ENCODE measurements at places on chromosomes 3 and 15.
A peak's percentile ranks its signal among the peaks of the same experiment; 100 is the strongest.

DNA sequence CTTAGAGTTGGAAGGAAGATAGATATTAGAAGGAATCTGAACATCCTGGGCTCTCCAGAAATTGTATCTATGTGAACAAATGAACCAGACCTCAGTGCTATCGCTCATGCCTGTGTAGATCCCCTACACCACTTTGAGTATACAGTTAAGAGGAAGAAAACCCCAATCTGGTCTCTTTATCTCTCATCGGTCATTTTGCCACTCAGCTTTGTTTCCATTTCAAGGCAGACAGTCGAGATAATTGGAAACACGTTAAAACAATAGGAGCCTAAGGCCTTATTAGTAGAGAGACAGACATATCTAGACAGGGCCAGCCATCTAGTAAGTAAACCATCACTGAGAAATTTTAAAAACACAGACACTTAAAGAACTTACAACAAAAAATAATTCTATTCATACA lies 101.6 kb downstream of the MYLK start:
- no peak for DNase-seq

GRCh38 chr15:92653836-92654539 lies 1.6 kb downstream of the FAM174B start:
- no peak for DNase-seq

- no peak for DNase-seq
Measured at GRCh38 chr3:28334552-28334951, 14.0 kb upstream of the ZCWPW2 start.

- no peak for DNase-seq
Measured at GRCh38 chr3:152069871-152070270, 196.4 kb downstream of the SUCNR1 start.

GRCh38 chr3:146088840-146089239 lies 72.1 kb downstream of the PLOD2 start:
- DNase-seq, result no peak

DNA sequence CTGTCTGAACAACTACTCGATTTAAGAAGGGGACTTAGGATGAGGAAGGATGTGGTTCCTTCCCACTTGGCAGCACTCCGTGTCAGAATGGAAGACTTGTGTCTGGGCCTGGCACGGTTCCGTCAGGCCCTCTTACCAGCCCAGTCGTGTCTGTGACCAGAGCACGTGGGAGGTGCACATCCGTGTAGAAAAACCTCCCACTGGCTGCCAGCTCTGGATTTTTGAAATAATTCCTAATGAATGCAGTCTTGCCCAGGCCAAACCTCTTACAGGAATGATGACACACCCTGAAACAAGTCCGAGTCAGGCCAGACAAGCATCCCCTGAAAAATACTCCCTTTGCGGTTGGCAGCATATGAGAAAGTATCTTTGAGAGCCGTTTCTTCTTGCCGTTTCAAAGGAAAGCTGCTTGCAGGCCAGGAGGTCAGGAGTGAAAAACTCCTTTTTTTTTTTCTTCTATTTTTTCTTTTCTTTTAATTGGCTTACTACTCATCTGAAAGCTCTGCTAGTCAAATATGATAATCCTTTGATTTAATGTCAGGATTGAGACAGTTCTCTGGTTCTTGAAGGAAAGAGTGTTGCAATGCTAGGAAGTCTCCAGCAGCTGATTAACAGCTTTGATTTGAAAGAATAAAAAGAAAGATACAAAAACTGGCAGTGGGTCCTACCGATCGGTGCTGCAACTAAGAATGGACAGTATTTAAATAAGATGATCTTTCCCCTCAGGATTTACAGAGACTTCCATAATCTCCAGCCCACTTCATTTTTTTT lies 19.8 kb downstream of the IL1RAP start:
- DNase-seq, result peak; percentile 91

- no peak for DNase-seq
Measured at GRCh38 chr3:151331696-151332095, 2.3 kb upstream of the P2RY13 start.

- no peak for DNase-seq
Measured at GRCh38 chr3:125398952-125399351, 23.8 kb upstream of the ZNF148 start.

DNA sequence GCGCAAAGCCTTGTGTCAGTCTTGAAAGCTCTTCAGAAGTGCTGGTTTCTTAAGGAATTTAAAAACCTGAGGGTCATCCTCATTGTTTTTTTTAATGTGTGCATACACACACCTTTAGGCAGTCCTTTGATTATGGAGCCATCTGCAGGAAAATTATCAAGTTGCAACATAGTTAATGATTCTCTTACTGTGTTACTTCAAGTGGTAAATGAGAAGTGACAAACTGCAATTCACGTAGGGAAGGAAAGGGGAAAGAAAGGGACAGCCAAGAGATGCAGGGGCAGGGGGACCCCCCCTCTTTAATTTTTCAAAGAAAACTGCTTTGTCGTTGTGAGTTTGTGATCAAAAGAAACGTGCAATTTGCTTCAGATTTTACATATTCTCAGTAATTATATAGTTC lies 162.4 kb upstream of the CGNL1 start:
- no peak for DNase-seq

DNA sequence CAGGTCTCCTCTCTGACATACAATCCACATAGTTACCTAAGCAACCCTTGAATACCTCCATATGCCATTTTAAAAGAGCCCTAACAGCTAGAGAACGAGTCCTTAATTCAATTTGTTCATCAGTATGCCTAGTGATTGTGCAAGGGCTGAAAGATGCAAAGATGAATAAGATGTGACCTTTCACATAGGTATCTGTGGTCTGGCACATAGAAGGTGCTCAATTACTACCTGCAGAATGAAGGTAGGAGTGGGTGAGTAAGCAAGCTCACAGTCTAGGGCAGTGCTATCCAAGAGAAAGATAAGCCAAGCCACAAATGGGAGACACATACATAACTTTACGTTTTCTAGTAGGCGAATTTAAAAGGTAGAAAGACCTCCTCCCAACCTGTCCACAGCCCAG lies 157.9 kb downstream of the OSBPL10 start:
- DNase-seq, result no peak

DNA sequence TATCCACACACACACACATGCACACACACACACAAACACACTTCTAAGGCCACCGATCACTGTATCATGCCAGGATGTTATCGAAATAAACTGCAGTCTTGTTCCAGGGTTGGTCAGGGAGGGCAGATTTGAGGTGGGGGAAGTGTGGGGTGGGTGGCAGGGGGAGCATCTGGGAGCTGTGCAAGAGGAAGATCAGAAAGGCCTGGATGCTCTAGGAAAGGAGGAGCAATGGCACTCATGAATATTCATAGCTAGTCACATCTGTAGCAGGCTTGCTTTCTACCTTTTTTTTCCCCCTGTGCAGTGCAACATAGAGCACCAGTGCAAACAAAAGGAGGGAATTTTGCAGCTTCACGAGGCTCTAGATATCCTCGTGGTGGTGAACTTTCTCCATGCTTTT lies 84.9 kb downstream of the MEIS2 start:
- DNase-seq, result no peak

GRCh38 chr15:76682833-76683232 lies 222.3 kb downstream of the SCAPER start:
- no peak for DNase-seq

- DNase-seq, result no peak
Measured at GRCh38 chr15:59424616-59425015, 13.4 kb upstream of the FAM81A start.

DNA sequence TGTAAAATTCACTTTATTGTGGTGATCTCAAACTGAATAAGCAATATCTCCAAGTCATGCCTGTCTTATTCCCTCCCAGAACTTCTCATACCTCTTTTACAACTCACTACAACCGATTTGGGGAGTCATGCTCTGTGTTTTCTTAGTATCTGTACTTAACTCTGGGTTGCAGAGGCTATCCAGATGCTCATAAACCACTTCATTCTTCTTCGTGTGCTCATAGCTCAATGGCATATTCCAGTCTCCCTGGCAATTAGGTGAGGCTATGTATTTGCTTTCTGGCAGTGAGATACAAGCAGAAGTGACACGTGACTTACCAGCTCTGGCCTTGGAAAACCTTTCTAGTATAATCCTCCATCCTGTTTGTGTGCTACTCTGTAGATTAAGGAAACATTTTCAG lies 360.9 kb downstream of the ZNF385D start:
- DNase-seq, result peak; percentile 87

DNA sequence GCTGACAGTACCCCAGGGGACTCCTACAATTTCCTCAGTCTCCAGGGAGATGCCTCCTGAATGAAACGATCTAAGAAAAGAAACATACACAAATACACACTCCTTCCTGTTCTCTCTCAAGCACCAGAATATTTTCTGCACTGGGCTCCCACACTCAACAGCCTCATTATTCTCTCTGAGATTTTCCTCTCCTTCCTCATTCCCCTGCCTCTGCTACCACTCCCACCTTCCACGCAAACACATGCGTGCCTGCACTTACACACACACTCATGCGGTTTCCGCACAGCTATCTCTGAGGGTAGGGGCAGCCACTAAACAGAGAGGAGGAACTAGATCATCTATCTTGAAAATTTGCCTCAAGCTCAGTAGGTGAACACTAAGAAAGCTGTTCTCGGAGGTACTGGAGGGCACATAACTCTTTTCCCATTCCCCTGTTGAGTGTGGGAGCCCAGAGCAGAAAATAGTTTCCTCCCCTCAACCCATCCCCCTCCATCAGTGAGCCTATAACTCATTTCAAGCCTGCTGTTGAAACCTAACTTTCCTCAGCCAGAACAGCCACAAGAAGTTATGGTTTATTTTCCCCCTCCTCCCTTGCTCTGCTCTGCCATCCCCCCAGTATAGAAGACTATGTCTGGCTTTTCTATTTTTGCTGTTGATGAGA lies 30.5 kb upstream of the TIPARP start:
- DNase-seq, result no peak

DNA sequence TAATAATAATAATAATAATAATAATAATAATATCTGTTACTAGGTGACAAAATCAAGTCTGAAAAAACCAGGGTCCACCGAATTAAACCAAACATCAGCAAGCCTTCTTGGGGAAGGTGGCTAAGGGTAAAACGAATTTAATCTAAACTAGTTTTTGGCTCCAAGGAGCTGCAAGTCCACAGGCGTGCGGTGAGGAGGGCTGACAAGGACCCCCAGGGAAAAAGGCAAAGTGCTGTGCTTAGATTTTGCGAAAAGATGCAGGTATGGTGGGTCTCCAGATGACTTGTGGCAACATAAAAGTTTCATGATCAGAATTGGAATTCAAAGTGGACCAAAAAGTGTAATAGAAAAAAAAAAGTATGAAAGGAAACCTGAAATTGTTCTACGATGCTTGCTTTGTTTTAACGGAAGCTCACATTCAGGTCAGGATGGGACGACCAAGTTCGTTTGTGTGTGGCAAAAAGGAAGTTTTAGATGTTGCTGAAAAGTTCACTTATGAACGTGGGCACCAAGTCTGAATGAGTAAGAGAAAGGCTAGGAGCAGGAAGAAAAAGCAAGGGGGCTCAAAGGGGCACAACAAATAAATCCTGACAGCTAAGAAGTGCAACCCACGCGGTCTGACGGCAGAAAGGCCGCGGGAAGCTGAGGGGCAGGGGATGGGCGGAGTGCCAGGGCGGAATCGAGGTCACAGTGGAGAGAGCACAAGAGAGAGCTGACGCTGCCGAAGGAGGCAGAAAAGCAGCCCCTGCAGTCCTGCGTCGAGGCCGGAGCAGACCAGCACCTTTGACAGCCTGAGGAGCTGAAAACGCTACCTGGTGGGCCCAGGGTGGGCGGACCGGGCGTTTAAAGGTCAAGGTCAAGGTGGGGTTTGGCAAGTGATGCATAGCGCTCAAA lies 1.1 kb downstream of the WDR82 start:
- no peak for DNase-seq

GRCh38 chr3:63193647-63194046 lies 84.5 kb upstream of the SYNPR start:
- no peak for DNase-seq

GRCh38 chr15:61584410-61584809 lies 355.3 kb upstream of the RORA start:
- peak; percentile 1 for DNase-seq

DNA sequence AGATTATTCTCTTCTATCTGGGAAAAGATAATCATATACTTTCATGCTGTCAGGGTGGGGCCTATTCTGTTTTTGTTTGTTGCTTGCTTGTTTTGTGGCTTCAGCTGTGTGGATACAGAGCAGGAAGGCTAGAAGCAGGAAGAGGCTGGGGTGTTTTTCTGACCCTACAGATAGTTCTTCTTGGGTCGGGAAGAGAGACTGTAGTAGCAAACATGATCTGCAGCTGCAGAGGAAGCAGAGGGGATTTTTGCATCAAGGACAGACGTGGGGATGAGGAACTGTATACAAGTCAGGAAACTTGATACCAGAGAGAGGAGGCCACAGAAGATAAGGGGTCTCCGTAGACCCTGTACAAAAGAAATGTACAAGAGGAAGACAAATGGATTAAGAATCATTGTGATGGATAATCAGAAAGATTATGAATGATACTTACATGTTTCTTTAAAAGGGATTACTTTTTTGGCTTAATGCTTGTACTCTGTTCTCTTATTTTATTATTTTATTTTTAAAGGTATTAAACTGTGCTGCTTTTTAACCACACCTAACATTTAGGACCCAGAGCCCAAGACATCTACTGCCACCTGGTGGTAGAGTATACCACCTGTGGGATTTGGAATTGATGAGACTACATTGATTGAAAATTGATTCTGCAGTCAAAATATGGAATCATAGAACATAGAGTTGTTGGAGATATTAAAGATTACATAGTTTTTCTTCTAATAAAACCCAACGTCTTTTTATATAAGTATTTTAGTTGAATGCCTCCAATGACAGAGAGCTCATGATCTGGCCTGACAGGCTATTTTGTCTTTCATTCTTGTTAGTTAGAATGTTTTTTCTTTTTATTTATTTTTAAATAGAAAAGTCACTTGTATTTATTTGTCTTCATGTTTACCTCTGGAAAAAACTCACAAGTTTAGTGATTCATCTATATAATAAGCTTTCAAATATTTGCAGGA lies 87.3 kb upstream of the ROPN1 start:
- peak; percentile 30 for DNase-seq

DNA sequence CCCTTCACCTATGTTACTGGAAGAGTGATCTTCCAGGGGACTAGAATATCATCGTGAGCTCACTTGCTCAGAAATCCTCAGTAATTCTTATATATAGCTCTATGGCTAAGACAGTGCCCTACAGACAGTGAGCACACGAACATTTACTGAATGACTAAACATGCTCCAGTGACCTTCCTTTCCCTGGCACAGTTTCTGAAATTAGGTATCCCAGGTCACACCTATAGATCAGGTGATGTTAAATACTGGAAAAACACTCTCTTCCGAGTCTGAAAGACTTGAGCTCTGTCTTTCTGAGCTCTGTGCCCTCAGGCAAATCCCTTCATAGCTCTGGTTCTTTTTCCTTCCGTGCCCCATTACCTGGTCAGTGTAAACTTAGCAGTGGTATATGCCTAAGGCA lies 239.4 kb upstream of the LRIG1 start:
- DNase-seq, result no peak

GRCh38 chr15:41990691-41991090 lies 18.3 kb upstream of the EHD4 start:
- no peak for DNase-seq

DNA sequence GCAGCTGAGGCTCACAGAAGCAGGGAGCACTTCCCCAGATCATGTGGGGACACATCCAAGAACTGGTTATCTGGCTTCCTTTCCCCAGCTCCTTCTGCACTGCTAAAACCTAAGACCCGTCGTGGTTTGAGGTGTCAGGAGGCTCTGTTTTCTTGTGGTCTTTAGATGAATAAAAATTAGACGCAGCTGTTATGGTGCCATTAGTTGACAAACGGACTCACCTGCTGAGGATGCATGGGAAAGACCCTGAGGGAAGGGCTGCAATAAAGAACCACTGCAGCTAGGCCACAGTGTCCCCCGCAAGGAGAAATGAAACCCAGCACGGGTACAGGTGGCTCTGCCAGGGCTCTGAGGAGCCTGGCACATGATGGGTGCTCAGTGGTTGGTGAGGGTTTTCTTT lies 99.4 kb downstream of the IQSEC1 start:
- DNase-seq, result no peak

GRCh38 chr3:39183211-39184080 lies 8.9 kb downstream of the XIRP1 start:
- DNase-seq, result no peak

Measured in HS-27A (cell line).